ENCODE measurements at places on chromosomes 6 and 20.

DNA sequence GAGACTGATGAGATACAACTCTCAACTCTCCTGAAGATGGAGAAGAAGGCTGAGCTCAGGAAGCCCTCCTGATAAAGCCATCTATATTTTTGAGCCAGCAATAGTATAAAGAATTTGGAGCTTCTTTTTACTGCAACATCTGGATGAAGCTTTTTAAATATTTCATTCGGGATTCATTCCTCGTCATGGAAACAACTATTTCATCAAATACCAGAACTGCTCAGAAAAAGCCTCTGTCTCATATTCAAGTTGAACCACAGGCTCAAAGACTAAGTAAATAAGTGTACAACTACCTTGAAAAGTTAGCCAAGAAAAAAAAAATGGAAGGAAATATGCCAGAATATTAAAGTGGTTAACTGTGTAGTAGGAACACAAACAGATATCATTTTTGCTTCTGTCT lies 37.8 kb downstream of the PTPRT start:
- peak; percentile 95 for DNase-seq

- no peak for DNase-seq
Observed at GRCh38 chr20:22833851-22834250, 201.3 kb upstream of the SSTR4 start.

DNA sequence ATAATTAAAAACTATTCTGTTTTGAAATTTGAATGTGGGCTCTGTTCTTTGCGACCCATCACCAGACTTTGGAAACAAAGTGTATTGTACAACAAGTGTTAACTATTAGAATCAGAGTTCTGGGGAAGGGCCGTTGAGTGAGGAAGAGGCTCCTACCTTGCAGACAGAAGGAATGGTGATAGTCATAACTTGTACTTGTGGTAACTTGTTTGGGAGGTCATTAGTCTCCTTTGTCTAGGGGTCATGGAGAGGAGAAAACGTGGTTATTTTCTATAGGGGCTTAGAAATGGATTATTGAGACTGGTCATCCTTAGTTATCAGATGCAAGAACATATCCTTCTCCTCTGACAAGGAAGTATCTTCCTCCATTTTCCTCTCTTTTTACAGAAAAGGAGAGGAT lies 174.8 kb downstream of the BMP2 start:
- DNase-seq: no peak

GRCh38 chr6:128519132-128519930 lies 1.1 kb downstream of the PTPRK start:
- peak; percentile 73 for DNase-seq

DNA sequence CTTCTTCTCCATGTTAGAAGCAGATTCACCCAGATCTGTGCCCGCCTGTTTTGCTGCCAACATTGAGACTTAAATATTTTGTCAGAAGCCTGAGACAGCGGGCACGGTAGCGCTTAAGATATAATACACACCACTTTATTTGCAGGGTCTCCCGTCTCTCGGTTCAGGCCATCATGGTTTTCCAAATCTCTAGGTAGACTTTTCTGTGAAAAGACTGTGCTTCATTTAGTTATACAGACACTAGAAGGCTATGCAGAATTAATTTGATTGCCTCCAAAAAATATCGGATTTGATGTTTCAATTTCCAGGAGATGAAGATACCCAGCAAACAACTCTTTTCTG lies 598 bp downstream of the TBP start:
- DNase-seq: no peak

DNA sequence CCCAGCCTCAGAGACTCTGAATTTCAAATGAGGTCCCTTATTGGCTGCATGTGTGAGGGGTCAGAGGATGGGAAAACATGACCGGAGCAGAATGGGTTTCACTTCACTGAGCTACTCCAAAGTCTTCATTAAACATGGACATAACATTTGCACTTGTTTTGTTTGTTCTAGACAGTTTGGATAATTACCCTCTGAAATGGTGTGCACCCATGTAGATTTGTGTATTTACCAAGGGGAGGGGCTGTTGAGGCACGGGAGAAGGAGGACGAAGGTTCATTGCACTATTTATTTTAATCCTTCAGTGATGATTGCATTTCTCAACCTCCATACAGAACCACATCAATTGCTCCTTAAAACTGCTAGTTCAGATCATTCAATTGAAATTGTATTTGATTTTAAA lies 364.2 kb downstream of the TFAP2B start:
- no peak for DNase-seq

GRCh38 chr6:43803055-43803782 lies 33.2 kb downstream of the VEGFA start:
- DNase-seq: no peak

All from muscle of leg (tissue), 16 donors.